Dermis microvascular lymphatic vessel endothelial cell (primary cell): ENCODE measurements at places on chromosomes 1 and 21. TPM values are rescaled to one million over a fixed set of nuclear protein-coding genes. Genes with fewer than 3 reads are reported as not detected.

Gene DUSP23
- total RNA-seq: 14.9 and 18.1 TPM in 2 replicates

Gene KCNE2
- total RNA-seq: not detected in 2 replicates

Gene DMAP1
- total RNA-seq: 11.4 and 16.8 TPM in 2 replicates

Gene DCDC2B
- not detected in 2 replicates for total RNA-seq

Gene C1orf185
- total RNA-seq: not detected in 2 replicates

Gene TSPEAR
- 0.13 TPM in 2 replicates for total RNA-seq

Gene CCNL2
- total RNA-seq: 44.2 and 73.3 TPM in 2 replicates
